Caki2 (cell line): ENCODE measurements at places on chromosomes 1 and 21.
A peak's percentile ranks its signal among the peaks of the same experiment; 100 is the strongest.

GRCh38 chr1:9844106-9844505 is 20.3 kb upstream of the CLSTN1 start:
- DNase-seq, result no peak

- DNase-seq, result no peak
These were observed 34.3 kb upstream of the SIM2 start for GRCh38 chr21:36664662-36664990.

DNA sequence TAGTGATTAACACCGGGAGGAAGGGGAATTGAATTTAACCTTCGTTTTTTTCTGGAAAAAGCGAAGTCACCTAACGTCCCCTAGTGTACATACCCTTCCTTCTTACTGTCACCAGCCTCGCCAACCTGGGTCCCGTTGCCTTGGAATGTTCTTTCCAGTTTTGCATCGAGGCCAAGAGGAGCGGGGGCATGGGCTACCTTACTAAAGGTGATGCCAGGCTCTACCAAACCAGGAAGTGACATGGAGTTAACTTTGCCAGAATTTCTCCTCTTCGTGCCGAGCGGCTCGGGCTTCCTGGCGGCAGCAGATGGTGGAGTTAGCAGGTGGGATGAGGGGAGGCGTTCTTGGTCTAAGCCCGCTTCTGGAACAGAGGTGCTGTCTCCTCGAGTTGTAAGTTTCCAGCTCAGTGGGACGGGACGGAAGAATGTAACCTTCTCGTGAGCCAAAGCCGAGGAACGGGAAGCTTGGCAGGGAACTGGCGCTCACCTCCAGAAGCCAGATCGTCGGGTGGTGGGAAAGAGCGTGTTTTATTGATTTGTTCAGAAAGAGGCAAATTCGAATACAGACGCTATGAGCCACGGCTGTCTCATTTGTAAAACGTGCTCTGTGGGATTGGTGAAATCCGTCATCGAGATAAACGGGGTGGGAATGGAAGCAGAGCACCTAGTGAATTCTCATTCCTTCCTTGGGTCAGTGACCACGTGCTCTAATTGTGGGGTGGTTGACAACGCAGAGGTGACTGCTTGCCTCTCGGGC is 486 bp downstream of the NIPAL3 start:
- DNase-seq, result no peak

DNA sequence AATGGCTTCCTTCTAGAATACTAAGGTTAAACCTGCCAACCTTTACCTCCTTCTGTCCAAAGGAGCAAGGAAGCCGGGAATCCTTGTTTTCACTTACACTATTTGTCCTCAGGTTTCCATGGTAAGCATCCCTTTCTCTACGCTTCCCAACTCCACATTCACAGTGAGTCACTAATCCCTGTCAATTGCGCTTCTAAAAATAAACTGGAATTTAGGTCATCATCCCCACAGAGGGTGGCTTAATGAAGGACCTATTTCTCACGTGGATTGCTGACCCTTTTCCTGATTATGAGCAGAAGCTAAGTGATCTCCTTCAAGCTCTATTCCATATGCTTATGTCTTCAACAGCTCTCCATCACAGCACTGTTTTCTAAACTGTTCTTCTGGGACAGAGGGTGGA is 39.9 kb upstream of the ABCA4 start:
- DNase-seq, result peak; percentile 54

- DNase-seq, result no peak
These were observed 25.5 kb upstream of the DDAH1 start for GRCh38 chr1:85490270-85490985.

DNA sequence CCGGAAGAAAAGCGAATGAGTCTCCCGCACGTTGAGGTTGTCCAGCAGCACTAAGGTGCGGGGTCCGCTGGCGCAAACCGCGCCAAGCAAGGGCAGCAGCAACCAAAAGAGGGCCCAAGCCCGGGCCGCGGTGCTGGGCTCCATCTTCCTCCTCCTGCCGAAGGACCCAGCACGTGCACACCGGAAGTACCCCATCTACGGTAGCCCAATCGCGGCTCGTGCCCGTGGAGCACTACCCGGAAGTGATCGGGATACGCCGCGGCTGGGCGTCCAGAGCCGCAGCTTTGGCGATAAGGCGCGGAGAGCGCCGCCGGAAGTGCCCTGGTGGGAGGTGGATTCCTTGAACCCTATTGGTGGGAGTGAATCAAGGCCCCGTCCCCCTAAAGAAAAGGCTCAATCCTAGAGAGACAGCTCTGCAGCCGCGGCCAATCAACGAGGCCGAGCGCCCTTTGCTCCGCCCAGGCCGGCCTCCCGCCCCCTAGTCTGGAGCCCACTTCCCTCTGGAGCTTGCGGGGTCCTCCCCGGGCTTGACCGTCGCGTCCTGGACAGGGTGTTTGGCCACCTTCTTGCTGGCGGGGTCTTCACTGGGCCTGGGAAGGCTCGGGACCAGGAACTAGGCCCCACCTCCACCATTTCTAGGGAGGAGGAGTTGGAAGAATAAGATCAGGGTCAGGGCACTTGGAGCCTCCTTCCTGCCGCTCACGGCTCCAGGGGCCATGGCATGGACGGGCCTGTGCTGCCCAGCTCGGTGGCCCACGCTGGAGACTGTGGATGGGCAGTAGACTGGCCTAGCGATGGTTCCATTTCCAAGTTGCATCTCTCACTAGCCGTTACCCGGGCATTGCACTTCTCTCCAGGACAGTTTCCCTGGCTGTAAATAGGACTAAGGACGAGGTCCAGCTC is at the start of gene DDOST:
DDOST (minus strand) TSS at position 163 of the 903 bp plus-strand sequence; CDS start at position 144, 19 bp downstream.
- DNase-seq, result peak; percentile 96

DNA sequence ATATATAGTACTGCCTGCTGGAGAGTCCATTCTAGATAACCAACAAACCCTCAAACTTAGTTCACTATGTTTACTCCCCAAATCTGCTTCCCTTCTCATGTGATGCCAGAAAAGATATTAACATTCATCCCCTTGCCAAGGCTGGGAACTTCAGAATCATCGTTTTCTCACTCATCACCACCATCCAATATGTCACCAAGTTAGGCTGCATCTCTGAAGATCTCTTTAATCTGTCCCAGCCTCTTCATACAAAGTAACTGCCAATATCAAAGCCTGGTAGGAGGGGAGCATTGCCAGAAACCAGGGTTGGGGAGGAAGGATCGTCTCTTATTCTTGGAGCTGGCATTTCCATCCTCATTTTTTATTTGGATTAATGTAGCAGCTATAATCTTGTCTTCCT is 71.6 kb downstream of the XCL2 start:
- no peak for DNase-seq

- DNase-seq, result peak; percentile 69
These were observed at the start of gene SGIP1 for GRCh38 chr1:66533804-66534740. TSS of gene SGIP1 (plus strand) at chr1:66534153. CDS start at chr1:66534359, 206 bp downstream.

DNA sequence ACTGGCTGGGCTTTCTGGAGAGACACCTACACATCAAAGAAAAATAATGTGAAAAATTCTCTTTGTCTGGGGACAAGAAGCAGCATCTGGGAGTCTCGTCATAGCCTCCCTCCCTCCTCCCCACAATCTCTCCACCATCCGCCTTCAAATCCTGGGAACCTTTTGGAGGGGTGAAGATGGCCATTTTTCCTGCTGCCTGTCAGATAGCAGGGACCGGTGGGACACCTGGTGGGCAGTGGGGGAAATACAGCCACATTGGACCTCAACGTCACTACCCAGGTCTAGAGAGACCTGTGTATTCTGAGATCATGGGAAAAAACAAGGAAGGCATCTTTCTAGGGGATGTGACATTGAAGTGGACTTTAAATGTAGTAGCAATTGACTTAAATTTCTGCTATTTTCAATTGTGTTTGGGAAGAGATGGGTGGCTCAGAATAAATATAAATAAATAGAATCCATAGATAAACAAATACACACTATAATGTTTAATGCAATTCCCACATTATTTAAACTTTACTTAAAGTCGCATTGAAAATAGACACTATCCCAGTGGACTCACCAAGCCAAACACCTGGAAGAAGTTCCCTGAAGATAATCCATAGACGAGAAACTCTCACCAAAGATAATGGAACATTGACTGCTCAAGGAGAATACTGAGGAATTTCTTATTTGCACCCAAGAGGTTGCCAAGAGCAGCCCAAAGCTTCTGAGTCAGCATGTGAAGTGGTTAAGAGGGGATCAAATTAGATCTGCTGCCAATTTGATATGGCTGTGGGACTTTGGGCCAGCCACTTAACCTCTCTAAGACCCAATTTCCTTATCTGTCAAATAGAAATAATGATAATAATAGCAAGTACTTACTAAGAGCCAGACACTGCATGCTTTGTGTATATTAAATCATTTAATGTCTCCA is 147.6 kb upstream of the CAMK1G start:
- peak; percentile 64 for DNase-seq

DNA sequence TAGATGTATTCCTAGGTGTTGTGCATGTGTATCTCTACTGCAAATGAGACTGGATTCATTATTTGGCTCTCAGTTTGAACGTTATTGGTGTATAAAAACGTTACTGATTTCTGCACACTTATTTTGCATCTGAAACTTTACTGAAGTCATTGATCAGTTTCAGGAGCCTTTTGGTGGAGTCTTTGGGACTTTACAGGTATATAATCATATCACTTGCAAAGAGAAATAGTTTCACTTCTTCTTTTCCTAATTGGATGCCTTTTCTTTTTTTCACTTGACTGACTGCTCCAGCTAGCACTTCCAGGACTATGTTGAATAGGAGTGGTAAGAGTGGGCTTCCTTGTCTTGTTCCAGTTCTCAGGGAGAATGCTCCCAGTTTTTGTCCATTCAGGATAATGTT is 252.2 kb downstream of the SMYD3 start:
- no peak for DNase-seq

DNA sequence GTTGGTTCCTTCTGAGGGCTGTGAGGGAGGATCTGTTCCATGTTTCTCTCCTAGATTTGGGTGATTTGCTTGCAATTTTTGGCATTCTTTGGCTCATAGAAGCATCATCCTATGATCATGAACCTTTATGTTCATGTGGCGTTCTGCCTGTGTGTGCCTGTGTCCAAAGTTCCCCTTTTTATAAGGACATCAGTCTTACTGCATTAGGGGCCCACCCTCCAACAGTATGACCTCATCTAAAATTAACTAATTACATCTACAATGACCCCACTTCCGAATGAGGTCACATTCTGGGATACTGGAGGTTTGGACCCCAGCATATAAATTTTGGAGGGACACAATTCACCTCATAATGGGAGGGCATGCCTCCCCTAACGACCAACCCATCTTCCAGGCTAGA is 12.8 kb upstream of the CAMK1G start:
- no peak for DNase-seq

GRCh38 chr1:58699011-58699762 is 675 bp downstream of the MYSM1 start:
- DNase-seq, result no peak

DNA sequence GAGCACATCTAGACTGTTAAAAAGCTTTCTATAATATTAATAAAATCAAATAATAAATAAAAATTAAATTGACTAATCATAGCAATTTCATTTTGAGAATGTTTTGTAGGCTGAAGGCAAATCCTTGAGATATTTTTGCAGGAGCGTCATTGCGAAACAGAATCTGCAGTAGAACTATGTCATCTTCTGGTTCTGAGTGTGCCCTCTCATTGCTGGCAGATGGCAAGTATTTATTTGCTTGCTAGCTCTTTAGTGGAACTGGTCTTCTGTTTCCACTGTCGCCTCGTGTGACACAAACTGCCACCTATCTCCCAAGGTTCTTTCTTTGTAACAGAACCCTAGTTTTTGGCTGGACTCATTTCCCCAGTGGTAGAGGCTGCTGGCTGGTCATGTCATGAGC is 19.0 kb upstream of the IRF2BP2 start:
- DNase-seq, result no peak
